ENCODE measurements at places on chromosomes 3 and 15.

DNA sequence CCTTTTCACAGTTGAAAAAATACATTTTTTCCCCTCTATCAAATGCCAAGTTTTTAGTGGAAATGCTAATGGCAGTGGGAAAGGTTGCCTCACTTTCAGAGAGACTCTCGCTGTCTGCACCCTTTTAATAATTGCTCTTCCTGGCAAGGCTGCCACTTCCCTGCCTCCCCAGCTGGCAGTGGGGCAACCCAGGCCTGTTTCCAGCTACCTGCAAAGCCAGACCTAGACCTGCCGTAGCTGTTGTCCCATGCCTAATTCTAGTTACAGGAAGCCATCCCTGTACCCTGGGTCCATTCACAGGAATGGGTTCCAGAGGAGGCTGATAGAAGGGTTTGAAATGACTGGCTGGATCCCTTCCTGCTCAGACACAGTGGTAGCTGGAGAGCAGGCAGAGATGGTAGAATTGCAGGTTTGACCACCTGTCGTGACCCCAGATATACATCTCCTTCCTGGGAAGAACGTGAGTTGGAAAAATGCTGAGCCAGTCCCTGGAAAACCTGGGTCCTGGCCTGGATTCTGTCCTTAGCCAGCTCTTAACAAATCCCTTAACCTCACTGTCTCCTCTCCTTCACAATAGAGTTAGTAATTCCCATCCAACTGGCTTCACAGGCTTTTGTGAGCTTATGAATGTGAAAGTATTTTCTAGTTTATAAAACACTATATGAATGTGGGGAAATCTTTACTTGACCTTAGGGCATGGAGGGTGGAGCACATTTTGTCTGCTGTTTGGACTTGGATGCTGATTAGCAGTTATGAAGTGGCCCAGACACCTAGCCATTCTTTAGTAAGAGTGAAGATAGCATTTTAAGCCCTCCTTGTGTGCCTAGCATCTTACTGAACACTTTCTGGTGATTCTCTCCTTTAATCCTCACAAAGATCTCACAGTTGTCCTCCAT, 12.9 kb upstream of the ALPK3 start:
- peak; percentile 29 for DNase-seq

- DNase-seq, result no peak
Measured at GRCh38 chr3:81952141-81952540, 190.7 kb upstream of the GBE1 start.

DNA sequence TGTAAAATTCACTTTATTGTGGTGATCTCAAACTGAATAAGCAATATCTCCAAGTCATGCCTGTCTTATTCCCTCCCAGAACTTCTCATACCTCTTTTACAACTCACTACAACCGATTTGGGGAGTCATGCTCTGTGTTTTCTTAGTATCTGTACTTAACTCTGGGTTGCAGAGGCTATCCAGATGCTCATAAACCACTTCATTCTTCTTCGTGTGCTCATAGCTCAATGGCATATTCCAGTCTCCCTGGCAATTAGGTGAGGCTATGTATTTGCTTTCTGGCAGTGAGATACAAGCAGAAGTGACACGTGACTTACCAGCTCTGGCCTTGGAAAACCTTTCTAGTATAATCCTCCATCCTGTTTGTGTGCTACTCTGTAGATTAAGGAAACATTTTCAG, 360.9 kb downstream of the ZNF385D start:
- no peak for DNase-seq

DNA sequence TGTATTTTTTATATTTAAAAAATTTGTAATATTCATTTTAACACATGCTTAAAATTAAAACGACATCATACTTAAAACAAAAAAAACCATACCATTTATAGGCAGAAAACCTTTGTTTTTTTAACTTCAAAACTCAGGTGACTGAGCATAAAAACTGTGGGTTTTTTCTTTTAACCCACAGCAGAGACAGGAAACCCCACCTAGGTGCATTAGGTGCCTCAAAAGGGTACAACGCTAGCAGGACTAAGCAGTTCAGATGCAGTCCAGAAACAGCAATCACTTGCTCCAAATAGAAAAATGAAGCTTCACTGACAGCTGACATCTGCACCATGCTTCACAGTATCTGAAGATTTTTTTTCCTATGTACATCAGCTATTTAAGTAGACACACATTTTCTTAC, 52.3 kb downstream of the GLB1 start:
- no peak for DNase-seq

DNA sequence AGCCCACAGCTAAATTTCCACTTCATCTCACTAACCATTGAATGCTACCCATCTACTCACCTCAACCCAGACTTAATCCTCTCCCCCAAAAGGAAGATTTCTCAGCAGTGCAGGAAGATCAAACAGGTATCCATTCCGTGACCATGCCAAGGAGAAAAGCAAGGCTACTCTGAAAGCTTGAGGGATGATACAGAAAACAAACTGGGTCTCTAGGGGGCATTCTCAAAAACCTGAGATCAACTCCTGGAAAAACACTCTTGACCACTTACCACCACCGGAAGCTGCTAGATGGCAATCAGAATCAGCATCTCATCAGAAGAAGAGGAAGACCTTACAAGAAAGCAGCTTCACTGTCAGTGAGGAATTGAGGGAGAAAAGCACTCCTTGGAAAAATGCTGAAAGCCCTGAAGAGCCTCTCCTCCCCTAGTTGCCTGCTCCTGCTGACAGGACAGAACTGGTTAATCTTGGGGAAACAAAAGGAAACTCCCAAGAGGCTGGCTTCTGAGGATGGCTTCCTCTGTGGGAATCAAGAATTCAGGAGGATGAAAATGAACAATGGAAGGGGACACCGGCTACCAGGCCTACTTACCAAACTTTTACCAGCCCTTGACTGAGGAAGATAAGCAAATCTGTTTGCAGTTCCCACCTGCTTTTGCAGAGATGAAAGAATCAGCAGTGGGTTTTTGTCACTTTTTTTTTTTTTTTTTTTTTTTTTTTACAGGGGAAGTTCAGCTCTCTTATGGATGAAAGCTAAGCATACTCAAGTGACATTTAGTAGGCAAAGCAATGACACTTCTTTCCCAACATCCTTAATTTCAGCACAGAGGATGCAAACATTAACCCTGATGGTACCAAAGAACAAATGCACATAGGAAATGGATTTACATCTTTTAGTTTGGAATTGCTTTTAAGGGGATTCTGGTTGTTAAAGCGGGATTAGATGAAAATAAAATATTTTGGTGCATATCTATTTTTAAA, at the start of gene ATP8B4:
ATP8B4 (minus strand) TSS at position 171 of the 978 bp plus-strand sequence. CDS start 12,267 bp downstream, outside the sequence.
- no peak for DNase-seq

DNA sequence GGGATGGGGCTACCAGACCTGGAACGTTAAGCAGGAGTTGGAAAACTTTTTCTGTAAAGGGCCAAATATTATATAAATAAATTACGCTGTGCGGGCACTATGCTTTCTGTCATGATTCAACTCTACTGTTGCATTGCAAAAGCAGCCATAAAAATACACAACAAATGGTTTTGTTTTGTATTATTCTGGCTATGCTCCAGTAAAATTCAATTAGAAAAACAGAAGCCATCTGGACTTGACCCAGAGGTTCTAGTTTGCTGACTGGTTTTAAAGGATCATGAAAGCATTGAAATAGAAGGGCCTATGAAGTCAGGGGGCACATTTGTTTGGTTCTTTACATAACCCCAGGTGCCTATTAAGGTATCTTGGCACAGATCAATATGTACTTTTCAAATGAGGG, 647.4 kb upstream of the LMCD1 start:
- no peak for DNase-seq

DNA sequence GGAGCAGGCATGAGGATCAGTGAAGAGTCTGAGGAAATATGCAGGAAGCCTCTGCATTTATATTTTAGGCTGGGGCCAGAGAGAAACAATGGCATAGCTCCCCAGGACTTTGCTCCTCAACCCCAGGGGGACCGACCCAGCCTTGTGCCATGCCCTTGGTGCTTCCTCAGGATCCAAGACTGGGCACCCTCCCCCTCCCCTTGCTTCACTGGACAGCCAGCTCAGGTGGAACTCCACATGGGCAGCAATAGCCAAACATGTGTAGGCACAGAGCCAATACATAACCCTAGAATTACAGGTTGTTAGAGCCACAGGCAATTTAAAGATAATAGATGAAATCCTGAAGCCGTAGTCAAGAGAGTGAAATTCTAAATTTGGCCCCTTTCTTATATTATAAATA, 73.0 kb upstream of the ETV5 start:
- DNase-seq, result no peak

DNA sequence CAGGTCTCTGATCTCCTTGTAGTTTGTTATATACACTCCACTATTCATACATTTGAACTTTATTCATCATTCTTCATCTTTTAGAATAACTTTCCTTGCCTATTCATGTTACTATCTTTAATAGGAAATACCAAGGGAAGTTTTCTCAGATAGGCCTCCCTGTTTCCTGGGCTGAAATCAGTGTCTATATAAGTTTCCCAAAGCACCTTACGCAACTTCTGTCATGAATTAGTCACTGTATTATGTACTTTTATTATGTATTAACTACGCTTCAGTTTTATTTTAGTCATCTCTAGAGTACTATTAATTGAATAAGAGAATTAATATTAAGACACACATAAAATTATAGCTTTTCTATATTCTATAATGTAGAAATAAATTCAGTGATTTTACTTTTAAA, 1481.5 kb downstream of the OTOL1 start:
- no peak for DNase-seq

GRCh38 chr3:114057011-114057347, 442 bp downstream of the QTRT2 start:
- no peak for DNase-seq

DNA sequence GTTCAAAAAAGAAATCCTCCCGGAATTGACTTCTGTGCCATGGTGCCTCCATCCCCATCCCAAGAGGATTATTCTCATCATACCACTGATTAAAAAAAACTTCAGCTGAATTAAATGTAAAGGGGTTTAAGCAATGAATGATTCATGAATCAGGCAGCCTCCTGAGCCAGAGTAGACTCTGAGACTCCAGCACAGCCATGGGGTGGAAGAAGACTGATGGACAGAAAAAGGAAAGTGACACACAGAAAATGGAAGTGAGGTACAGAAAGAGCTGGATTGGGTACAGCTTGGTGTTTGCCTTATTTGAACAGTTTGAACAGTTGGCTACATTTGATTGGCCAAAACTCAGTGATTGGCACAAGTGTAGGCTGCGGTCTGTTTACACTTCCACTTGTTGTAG, 224.8 kb upstream of the ATP10A start:
- DNase-seq, result no peak

- DNase-seq, result no peak
Measured at GRCh38 chr15:66698318-66698961, 3.6 kb upstream of the SMAD6 start.

All from activated CD8-positive, alpha-beta memory T cell treated with anti-CD3 and anti-CD28 coated beads, Interleukin-2, amount 50 U/mL, for 48 hours (primary cell).